ENCODE measurements at places on chromosomes 1 and 21.

- no peak for DNase-seq
Observed at GRCh38 chr21:20086508-20086907, 911.7 kb upstream of the NCAM2 start.

DNA sequence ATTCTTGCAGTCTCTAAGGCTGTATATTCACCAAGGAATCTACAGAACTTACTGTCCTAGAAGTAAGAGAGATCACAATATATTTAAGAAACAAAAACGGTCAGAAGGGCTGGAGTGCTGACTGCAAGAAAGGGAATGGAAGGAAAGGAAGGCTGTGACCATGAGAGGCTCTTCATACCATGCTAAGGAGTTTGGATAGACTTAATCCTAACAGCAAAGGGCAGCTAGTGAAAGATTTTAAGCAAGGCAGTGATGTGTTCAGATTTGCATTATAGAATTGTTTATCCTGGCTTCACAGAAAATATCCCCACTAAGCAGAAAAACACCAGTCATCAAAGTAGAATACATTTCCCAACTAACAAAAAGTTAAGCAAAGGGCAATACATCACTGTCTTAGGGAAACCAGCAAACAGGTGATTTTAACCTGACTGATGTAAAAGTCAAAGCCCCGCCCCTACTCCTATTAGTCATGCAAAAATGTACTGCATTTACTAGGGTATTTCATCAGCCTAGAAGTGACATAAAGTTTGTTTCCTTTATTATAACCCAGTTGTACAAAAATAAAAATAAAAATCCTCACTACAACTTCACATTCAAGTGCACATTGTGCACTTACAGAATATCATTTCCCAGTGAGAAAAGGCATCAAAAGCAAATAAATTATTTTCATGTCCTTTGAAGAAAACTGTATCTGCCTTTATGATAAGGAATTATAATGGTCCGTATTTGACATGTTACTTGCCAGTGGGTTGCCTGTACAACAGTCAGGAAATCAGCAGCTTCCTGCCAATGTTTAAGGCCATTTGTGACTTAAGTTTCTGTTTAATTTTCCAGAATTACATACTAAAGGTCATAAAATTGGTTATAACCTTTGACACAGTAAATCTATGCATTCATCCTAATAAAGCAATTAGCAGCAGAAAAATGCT is 17.2 kb downstream of the JAK1 start:
- DNase-seq: no peak

GRCh38 chr1:84365225-84366221 is 32.8 kb upstream of the DNASE2B start:
- DNase-seq: peak; percentile 91

DNA sequence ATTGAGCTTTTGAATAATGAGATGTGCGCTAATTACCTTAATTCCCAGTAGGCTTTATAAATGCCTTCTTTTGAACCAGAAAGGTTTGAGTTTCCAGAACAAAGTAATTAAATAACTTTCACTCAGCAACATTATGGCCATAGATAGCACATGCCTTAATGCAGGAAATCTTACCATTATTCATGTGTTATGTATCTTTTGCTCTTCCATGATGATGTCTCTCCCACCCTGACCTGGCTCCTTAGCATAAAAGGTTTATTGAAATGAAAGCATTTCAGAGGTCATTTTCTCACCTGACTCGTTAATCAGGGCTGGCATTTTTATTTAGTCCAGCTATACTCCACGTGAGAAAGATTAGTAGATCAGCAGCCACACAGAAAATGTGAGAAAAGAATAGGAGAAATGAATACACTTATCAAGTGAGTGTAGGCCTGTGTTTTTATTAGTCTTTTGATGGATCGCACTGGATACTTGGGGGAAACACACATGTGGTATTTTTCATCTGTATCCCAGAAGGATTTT is 180.2 kb downstream of the ATP6V1G3 start:
- no peak for DNase-seq

GRCh38 chr1:86696522-86696921 is 7.9 kb upstream of the SH3GLB1 start:
- DNase-seq: no peak

GRCh38 chr1:93178418-93178817 is 1.8 kb downstream of the TMED5 start:
- no peak for DNase-seq

DNA sequence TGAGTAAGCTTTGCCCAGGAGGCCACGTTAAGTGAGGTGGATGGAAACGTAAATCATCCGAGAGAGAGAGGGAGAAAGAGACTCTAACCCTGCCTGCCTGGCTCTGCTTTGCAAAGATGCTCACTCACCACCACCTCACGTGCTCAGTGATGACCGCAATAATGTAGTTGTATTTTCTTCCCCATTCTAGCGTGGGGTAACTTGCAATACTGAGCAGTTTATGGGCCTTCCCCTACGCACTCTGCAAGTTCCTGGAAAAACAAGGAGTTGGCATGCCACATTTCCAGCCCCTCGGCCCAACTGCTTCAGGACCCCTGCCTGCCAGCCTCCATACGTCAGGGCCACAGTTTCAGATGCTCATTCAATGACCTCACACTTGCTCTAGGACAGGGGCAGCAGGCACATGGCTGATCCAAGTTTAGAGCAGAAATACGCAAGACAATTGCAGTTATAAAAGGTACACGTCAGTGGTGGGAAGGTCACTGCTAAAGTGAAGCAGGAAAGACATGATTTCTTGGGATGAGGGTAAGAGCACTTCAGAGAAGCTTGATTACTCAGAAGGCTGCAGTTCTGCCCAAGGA is 112.5 kb upstream of the RAB4A start:
- peak; percentile 44 for DNase-seq

DNA sequence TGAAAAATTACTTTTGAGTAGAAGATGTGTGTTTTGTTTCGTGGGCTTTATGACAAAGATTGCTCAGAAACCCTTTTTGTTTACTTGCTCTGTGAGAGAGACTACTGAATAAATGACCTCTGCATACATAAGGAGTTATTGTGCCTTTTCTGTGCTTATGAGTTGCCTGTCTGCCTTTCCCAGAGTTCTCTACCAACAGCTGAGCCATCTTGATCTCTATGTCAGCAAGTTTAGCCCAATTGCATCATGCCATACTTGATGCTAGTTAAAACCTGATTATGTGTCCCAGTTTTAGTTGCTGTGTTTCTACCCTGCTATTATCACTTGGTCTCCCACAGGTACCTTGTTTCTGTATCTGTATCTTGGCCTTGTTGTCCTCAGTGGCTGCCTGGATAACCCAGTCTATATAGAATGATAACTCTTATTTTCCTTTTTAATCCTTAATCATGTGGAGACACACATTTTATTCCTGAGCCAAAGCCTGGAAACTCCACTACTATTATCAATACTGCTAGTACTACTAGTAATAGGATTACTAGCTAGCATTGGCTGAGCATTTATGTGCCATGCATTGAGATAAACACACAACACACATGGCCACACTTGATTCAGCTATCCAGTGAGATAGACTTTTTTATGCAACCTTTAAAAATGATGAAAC is 28.7 kb upstream of the GNG12 start:
- DNase-seq: no peak

DNA sequence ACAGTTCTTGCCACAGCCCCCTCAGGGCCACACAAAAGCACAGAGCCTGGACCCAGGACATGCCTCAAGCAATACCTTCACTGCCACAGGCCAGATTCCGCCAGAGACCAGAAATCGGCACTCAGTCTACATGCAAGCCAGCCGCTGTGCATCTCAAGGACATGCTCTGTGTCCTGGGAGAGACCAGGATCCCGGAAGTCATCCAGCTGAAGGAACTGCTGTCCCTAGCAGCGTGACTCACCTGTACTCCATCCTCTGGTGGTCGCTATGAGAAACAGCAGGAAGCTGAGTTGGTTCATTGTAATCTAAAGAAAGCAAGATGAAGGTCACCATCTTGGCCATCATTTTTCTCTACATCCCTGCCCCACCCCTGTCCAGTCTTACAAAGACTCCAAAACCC is 401 bp downstream of the ITLN1 start:
- no peak for DNase-seq

GRCh38 chr1:76998582-76999223 is 131.4 kb downstream of the ST6GALNAC5 start:
- DNase-seq: peak; percentile 92

GRCh38 chr1:27598902-27599528 is 4.9 kb downstream of the AHDC1 start:
- peak; percentile 44 for DNase-seq

DNA sequence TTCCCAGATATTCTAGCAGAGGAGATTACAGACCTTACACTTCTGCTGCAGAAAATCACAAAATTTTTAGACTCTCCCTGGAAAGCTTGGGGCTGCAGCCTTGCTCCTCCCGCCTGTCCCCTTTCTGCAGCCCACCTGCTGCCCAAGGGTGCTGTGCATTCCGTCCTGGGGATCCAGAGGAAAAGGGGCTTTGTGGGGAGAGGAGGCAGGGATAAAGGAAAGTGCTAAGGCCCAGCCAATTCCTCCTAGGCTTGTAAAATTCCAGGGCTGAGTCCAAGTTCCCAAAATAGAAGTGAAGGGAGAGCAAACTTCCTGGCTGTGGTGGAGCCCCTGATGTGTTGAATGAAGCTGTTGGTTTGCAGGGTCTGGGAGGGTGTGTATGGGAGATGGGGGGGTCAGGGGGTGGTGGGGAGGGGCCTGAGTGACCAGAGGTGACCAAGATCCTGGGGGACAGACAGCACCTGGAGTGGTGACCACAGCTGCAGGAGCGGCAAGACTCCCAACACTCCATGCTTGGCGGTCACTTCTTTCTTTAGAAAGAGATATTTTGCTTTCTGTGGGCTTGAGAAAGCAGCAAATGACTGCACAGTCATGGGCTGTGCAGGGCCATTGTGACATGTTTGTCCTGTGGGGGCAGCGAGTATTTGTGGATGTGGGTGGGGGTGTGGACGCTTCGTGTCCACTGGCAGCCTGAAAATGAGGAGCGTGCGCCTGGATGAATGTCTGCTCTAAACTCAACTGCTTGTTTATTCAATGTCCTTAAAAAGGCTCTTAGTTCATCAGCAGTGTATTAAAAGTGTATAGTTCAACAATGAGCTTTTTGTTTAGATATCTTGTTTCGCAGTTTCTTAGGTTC is 68.4 kb downstream of the TLR5 start:
- DNase-seq: no peak

- DNase-seq: no peak
Observed at GRCh38 chr1:233710507-233710906, 96.6 kb downstream of the KCNK1 start.

GRCh38 chr1:155392898-155393411 is 72.3 kb downstream of the RUSC1 start:
- no peak for DNase-seq

- no peak for DNase-seq
Observed at GRCh38 chr1:168693872-168694238, 35.2 kb downstream of the DPT start.

DNA sequence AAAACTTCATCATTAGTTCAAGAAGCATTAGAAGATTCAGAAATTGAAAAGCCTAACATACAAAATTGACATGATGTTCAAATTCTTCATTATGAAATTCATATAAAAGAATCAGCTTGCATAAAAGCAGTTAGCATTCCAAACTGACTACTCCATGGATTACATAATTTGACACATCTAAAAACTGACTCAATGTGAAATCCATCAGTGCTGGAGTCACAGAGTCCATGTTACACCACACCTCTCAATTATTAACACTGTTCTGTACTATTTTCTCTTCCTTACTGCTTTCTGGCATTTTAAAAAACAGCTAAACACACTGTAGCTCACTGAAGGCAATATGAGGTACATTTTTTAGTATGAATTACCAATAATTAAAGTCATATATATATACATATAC is 28.0 kb downstream of the ARHGAP29 start:
- DNase-seq: peak; percentile 15

GRCh38 chr1:37811027-37811655 is 3.1 kb upstream of the YRDC start:
- DNase-seq: peak; percentile 58

DNA sequence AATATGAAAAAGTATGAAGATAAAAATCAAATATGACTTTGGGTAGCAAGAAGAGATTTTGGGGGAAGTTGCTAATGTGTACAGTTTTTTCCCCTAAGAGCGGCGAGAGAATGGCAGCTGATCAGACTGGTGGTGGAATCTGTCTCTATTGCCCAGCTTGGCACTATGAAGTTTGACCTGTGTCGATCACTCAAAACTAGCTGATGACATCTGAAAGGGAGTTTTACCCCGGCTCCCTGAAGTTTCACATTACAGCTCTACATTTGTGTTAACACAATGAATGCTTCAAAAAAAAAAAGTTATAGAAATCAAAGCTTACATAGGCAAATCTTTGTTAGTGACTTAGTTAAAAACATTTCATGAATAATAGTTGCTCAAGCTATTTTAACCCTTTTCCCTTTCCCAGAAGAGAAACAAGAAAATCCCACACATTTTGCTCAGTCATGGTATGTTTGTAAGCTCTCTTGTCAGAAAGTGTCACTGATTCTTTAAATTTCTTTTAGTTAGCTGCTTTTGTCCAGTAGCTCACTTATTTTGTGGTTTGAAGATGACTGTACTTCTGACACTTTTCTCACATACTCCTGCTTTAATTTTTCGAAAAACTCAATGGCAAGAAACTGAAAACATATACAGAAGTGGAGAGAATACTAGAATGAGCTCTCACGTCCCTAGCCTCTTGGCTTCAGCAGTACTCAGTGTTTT is 41.3 kb downstream of the DYRK1A start:
- DNase-seq: no peak

GRCh38 chr1:212110617-212111016 is 75.1 kb downstream of the DTL start:
- DNase-seq: peak; percentile 24

- DNase-seq: no peak
Observed at GRCh38 chr1:90945287-90945686, 76.5 kb downstream of the ZNF644 start.

DNA sequence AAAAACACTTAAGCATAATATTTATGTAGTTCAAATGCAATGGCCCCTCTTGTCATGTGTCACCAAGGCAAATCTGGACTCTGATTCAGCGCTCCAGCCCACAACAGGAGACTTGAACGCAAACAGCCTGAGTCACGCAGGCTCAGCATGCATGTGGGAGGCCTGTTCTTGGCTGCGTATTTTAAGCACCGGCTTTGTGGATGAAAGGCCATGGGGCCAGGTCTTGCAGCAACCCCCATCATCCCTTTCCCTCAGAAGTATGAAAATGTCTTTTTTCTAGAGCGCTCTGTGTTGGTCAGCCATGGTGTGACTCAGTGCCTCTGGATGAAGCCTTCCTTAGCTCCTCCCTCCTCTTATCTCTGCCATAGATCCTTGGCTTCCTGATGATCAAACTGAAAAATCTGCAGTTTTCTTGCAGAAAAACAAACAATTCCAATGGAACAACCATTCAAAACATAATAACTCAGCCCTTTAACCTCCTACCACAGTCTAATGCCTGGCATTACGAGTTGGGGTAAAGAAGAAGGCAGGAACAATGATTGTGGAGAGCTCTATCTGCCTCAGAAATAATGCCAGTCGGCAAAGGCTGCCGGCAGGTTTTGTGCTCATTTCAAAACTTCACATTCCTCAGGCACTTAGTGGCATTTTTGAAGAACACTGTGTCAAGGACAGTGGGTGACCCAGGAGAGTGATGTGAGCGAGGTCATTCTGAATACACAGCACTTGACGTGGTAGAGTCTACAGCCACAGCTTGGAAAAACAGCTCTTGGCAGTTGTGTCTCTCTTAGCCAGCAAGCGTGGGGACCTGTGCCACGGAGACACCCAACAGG is 167.5 kb downstream of the CLIC6 start:
- DNase-seq: peak; percentile 90
